ENCODE measurements at places on chromosomes 6 and 20.

- DNase-seq = no peak
Measured at GRCh38 chr6:19444481-19444880, 392.7 kb upstream of the ID4 start.

- no peak for DNase-seq
Measured at GRCh38 chr6:105592329-105592728, 189.4 kb upstream of the PREP start.

- DNase-seq = no peak
Measured at GRCh38 chr20:42309050-42309449, 690.9 kb upstream of the CHD6 start.

- DNase-seq = no peak
Measured at GRCh38 chr6:168990019-168990751, 263.5 kb downstream of the THBS2 start.

DNA sequence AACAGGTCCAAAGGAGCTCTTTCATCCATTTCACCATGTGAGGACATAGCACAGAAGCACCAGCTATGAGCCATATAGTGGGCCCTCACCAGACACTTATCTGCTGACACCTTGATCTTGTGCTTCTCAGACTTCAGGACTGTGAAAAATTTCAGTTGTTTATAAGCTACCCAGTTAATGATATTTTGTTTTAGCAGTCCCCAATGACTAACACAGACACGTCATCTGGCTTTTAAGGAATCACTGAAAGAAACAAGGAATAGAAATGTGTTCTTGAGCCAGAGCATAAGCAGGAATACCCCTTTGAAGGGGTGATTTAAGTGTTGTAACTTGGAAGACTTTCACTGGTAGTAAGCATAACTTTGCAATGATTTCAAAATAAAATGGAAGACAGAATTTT lies 214.7 kb upstream of the PTCHD4 start:
- no peak for DNase-seq

DNA sequence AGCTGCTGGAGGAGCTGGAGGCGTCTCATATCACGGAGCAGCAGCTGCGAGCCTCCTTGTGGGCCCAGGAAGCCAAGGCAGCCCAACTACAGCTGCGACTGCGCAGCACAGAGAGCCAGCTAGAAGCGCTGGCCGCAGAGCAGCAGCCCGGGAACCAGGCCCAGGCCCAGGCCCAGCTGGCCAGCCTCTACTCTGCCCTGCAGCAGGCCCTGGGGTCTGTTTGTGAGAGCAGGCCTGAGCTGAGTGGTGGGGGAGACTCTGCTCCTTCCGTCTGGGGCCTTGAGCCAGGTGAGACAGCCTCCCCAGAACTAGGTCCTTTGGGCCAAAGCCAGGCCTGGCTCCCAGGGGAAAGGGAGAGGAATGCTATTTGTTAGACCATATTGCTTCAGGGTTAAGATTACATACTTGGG lies 31.7 kb downstream of the C20orf173 start:
- no peak for DNase-seq

DNA sequence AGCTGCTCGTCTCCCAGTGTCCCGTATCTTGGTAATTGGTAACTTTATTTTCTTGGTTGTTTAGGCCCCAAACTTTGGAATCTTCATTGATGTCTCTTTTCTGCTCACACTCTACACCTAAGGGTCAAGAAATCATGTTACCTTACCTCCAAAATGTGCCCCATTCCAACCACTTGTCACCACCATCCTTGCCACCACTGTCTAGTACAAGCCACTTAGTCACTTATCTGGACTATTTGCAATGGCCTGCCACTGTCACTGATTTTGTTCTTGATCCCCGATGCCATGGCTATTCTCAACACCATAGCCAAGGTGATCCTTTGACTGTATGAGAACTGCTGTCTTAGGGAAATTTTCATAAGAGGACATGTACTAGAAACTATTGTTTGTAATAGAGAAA lies 46.0 kb upstream of the SLC22A16 start:
- DNase-seq = no peak

Data from CD4-positive, alpha-beta T cell treated with Interleukin-2 at 100 ng/mL for 4 hours (primary cell).